T-helper 2 cell treated with Interferon-gamma antibody and Interleukin-4, amounts not matched to agents 5 μg/mL and 100 μg/mL, for 36 hours (primary cell): ENCODE measurements at places on chromosomes 3 and 15.

DNA sequence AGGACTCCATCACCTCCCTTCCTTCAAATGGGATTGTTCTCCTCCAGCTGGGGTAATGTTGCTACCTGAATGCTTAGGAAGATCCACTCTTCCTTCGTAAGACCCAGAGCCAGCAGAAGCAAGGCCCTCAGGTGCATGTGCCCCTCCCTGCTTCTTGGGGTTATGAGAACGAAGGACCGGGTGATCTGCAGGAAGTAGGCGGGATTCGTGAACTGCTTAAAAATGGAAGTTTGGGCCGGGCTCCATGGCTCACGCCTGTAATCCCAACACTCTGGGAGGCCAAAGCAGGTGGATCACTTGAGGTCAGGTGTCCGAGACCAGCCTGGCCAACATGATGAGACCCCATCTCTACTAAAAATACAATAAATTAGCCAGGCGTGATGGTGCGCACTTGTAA is 8.0 kb downstream of the TLR9 start:
- H3K27ac ChIP-seq: peak overlapping the region; percentile 88
- H3K4me3 ChIP-seq: peak overlapping the region; percentile 77
- DNase-seq: no peak
- H3K27me3 ChIP-seq: no peaks in the 10 kb centered on the region
- H3K36me3 ChIP-seq: peaks cover 31% of the 10 kb centered on the region
- peaks cover 49% of the 10 kb centered on the region for H3K4me1 ChIP-seq

- H3K36me3 ChIP-seq: peaks cover 3% of the 10 kb centered on the region
- H3K4me3 ChIP-seq: no peak overlapping the region
- H3K27ac ChIP-seq: no peak overlapping the region
- H3K27me3 ChIP-seq: no peaks in the 10 kb centered on the region
Measured at GRCh38 chr3:185236969-185237368, 16.9 kb downstream of the EHHADH start.

GRCh38 chr3:52213005-52213404 is 12.4 kb downstream of the TLR9 start:
- H3K4me1 ChIP-seq: peaks cover 22% of the 10 kb centered on the region
- DNase-seq: no peak
- no peaks in the 10 kb centered on the region for H3K27me3 ChIP-seq
- H3K4me3 ChIP-seq: no peak overlapping the region

DNA sequence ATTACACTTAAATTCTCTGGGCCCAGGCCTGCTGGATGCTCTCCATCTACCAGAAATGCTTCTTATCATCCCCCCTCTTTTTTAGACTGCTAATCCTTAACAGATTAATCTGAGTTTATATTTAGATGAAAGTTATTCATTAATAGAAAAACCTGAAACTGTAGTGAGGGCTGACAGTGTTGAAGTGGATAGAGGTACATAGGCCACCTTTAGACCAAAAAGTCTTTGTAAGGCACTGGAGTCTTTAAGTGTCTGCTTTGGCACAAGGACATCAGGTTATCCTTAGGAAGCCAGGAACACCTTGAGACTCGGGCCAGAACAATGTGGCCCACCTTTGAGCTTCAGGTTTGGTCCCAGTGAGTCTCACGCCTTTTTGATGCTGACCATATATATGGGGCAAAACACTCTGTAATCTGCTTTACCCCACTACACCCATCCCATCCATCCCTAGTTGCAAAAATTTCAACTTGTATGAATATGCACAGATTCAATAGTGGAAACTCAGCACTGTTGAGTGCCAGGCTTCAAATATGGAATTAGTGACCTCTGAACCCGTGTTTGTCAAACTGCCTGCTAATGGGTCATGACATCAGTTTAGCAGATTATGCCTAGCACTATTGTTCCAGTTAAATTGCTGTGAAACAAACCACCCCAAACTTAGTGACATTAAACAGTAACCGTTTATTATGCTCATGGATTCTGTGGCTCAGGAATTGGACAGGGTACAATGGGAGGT is 44.0 kb downstream of the PDE8A start:
- peaks cover 31% of the 10 kb centered on the region for H3K4me1 ChIP-seq
- H3K27ac ChIP-seq: no peak overlapping the region
- H3K4me3 ChIP-seq: no peak overlapping the region
- H3K27me3 ChIP-seq: no peaks in the 10 kb centered on the region

- no peak for DNase-seq
- no peaks in the 10 kb centered on the region for H3K27me3 ChIP-seq
- H3K36me3 ChIP-seq: no peaks in the 10 kb centered on the region
- H3K4me1 ChIP-seq: peaks cover 2% of the 10 kb centered on the region
- H3K4me3 ChIP-seq: no peak overlapping the region
- H3K27ac ChIP-seq: no peak overlapping the region
Measured at GRCh38 chr15:77795446-77795845, 162.7 kb upstream of the LINGO1 start.

DNA sequence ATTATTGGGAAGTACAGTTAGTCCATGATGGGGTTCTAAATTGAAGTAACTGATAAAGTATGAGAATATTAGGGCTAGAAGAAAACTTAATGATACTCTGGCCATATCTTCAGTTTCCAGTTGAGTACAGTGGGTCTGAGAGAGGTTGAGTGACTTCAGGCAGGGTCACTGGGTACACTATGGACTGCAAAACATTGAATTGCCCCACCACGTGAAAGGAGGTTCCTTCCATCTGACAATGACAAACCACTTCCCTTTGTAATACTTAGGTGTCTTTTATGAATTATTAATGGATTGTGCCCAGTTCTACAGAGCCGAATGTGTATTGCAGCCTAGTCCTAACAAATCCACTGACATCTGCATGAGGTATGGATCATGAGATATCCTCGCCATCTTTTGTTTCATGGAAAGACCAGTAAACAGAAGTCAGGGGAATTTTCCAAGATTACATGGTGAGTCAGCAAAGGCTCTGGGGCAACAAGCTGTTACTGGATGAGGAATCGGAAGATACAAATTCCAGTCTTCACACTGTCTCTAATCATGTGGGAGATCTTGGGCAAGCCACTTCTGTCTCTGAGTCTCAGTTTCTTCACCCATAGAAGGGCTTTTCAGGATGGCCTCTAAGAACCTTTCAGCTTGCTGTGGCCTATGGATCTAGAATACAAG is 66.5 kb upstream of the BCL6 start:
- DNase-seq: no peak
- peaks cover 28% of the 10 kb centered on the region for H3K4me1 ChIP-seq
- H3K27ac ChIP-seq: no peak overlapping the region
- no peak overlapping the region for H3K4me3 ChIP-seq
- peaks cover 2% of the 10 kb centered on the region for H3K27me3 ChIP-seq

GRCh38 chr3:100864471-100865250 is 128.6 kb downstream of the ABI3BP start:
- no peak overlapping the region for H3K4me3 ChIP-seq
- H3K27ac ChIP-seq: no peak overlapping the region
- H3K27me3 ChIP-seq: peaks cover 10% of the 10 kb centered on the region
- no peaks in the 10 kb centered on the region for H3K36me3 ChIP-seq
- H3K4me1 ChIP-seq: no peaks in the 10 kb centered on the region

GRCh38 chr3:175015056-175015635 is 156.0 kb downstream of the NAALADL2 start:
- no peaks in the 10 kb centered on the region for H3K36me3 ChIP-seq
- H3K27me3 ChIP-seq: no peaks in the 10 kb centered on the region
- no peak overlapping the region for H3K4me3 ChIP-seq
- H3K4me1 ChIP-seq: no peaks in the 10 kb centered on the region

GRCh38 chr3:2823031-2823430 is 287.1 kb downstream of the IL5RA start:
- no peaks in the 10 kb centered on the region for H3K4me1 ChIP-seq
- no peak for DNase-seq
- no peaks in the 10 kb centered on the region for H3K27me3 ChIP-seq
- H3K4me3 ChIP-seq: no peak overlapping the region
- H3K27ac ChIP-seq: no peak overlapping the region

DNA sequence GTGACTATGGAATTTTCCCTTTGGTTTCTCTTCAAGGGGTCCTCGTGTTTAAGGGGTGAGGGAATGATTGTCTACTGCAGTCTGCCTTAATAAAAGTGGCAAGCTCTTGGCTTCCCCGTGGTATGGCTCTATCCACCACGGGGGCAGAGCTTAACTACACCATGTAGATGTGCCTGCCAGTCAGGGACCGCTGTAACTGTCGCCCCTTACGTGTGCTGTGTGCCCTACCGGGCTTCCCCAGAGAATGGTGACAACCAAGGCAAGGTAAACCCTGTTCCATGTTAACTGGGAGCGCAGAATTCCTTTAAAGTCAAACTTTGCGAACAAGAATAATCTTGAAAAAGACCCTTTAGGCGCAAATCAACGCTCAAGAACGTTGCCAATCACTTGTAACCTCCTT is 966 bp upstream of the C3orf80 start:
- H3K27me3 ChIP-seq: peaks cover 69% of the 10 kb centered on the region
- H3K27ac ChIP-seq: no peak overlapping the region
- H3K4me1 ChIP-seq: peaks cover 18% of the 10 kb centered on the region
- H3K36me3 ChIP-seq: no peaks in the 10 kb centered on the region

- H3K4me1 ChIP-seq: peaks cover 49% of the 10 kb centered on the region
- H3K4me3 ChIP-seq: peak overlapping the region; percentile 3
- H3K27ac ChIP-seq: peak overlapping the region; percentile 31
Measured at GRCh38 chr3:52262447-52262846, 16.0 kb downstream of the WDR82 start.

DNA sequence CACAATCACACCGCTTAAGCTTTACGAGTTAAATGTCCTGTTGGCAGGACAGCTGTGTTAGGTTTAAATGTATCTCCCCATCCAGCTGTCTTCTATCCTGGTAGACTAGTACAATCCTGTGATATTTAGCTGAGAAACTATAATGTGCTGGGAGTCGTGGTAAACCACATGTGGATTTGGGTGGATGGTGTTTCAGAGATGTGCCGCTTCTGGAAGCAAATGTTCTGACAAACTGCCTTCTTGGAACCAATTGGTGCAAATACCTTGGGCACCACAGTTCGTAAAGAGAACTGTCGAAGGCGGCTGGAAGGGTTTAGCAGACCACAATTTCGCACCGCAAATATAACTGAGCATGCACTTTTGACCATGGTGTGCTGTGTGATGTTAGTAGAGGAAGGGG is 15.0 kb downstream of the SCG5 start:
- H3K4me3 ChIP-seq: no peak overlapping the region
- H3K4me1 ChIP-seq: peaks cover 9% of the 10 kb centered on the region
- no peaks in the 10 kb centered on the region for H3K27me3 ChIP-seq
- H3K36me3 ChIP-seq: peaks cover 36% of the 10 kb centered on the region

DNA sequence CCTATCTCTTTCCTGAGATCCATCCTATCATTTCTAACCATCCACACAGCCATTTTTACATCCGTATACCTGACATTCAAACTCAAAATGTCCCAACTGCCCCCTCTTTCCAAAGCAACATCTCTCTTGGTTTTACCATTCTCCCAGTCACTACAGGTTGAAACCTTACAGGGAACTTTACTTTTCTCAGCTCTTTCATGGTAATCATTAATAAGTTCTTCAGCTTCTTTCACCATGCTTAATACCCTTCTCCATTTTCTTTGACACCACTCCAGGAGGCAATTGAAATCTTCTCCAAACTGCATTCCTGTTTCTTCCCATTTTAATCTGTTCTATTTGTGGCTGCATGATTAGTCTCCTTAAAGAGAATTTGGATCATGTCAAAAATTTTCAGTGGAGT is 352.5 kb downstream of the GAP43 start:
- H3K4me1 ChIP-seq: no peaks in the 10 kb centered on the region
- no peak for DNase-seq
- no peaks in the 10 kb centered on the region for H3K27me3 ChIP-seq
- H3K27ac ChIP-seq: no peak overlapping the region
- H3K4me3 ChIP-seq: no peak overlapping the region

- H3K27me3 ChIP-seq: no peaks in the 10 kb centered on the region
- no peak overlapping the region for H3K4me3 ChIP-seq
- H3K36me3 ChIP-seq: no peaks in the 10 kb centered on the region
- H3K4me1 ChIP-seq: no peaks in the 10 kb centered on the region
- no peak for DNase-seq
Measured at GRCh38 chr3:161508852-161509477, 12.4 kb downstream of the OTOL1 start.

GRCh38 chr15:83320844-83321243 is 36.4 kb upstream of the BNC1 start:
- DNase-seq: no peak
- no peak overlapping the region for H3K4me3 ChIP-seq
- no peaks in the 10 kb centered on the region for H3K36me3 ChIP-seq
- no peaks in the 10 kb centered on the region for H3K27me3 ChIP-seq

GRCh38 chr15:34795267-34796081 is at the start of gene ACTC1:
ACTC1 (minus strand) TSS chr15:34795549; CDS start chr15:34794808, 741 bp downstream.
- no peak within 1 kb of the TSS for H3K27ac ChIP-seq
- H3K4me1 ChIP-seq: no peaks in the 10 kb centered on the region
- H3K36me3 ChIP-seq: no peaks in the 10 kb centered on the region
- no peak within 1 kb of the TSS for H3K4me3 ChIP-seq
- H3K27me3 ChIP-seq: peaks cover 58% of the 10 kb centered on the region
- DNase-seq: no peak

DNA sequence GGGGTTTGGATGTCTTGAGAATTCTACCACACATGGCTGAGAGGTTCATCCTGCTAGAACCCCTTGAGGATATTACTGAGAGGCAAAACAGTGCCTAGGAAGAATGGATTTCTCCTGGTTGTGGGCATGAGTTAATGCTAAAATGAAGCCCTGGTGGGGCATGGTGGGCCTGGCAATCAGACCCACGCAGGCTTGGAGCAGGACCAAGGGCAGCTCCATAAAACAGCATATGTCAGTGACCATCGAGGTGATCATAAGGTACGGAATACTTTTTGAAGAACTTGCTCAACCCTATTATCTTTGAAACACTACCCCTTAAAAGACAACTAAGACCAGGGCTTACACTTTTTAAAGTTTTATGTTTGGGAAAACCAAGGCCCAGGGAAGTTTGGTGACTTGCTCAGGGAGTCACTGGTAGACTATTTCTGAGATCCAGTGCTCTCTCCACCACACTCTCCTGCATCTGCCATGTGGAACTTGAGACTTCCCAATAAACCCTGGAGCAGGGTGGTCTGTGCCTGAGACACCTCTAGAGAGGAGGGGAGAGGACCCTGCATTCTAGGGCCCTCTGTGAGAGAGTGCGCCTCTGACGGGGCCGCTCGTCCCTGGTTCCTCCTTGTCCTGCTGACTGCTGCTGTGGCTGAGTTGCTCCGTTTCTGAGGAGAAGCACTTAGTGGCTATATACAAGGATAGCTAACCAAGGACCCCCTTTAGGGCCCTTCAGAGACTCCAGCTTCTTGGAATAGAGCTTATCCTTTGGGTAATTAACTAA is 28.0 kb upstream of the TIMP4 start:
- H3K27me3 ChIP-seq: no peaks in the 10 kb centered on the region
- peaks cover 28% of the 10 kb centered on the region for H3K4me1 ChIP-seq
- DNase-seq: no peak

GRCh38 chr3:9696480-9697220 is 7.0 kb upstream of the CPNE9 start:
- DNase-seq: no peak
- H3K36me3 ChIP-seq: peaks cover 11% of the 10 kb centered on the region
- no peaks in the 10 kb centered on the region for H3K4me1 ChIP-seq
- no peaks in the 10 kb centered on the region for H3K27me3 ChIP-seq

- H3K4me3 ChIP-seq: no peak overlapping the region
- peaks cover 19% of the 10 kb centered on the region for H3K27me3 ChIP-seq
- H3K36me3 ChIP-seq: no peaks in the 10 kb centered on the region
- DNase-seq: no peak
Measured at GRCh38 chr3:127730666-127731295, 58.0 kb downstream of the ABTB1 start.
